T-helper 17 cell (primary cell): ENCODE measurements at places on chromosomes 12 and 14.

DNA sequence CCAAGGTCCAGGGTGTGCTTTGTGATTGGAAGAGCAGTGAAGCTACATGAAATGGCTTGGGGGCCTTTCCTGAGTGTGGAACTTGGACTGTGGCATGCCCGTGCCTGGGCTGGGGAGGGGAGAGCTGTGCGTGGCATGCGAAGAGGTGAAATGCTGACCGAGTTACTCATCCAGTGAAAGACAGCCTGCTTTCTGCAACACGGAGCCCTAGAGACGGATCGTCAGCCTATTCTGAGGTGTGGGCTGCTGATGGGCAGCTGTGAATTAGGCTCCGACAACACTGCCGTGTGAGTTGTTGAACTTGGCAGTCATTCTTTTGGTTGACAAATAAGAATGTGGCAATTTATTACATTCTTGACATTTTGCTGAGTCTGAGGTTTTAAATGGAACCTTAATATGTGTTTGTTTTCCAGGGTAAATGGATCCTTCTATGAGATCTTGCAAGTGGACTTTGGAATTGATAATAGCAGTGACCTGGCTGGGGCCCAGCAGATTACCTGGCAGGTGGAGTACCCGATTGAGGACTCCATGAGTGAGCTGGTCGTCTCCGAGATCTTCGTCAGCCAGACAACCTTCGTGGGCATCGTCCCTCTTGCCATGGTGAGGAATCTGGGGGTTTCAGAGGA, 453.9 kb downstream of the AACS start:
- DNase-seq, result no peak

DNA sequence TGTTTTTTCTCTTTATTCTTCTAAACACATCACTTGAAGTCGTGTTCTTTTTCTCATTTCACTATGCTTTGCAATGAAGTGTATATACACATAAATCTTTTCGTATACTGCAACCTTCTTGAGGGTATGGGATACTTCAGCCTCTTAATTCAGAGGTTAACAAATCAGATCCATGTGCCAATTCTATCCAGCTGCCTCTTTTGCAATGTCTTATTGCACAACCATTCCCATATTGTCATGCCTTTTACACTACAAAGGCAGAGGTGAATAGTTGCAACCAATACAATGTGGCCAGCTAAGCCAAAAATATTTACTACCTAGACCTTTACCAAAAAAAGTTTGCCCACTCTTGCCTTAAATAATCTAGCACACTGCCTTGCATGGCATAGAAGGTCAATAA, 224.5 kb upstream of the FOXG1 start:
- DNase-seq, result no peak

GRCh38 chr14:54737132-54737711, 165.4 kb downstream of the GCH1 start:
- no peak for DNase-seq

- DNase-seq, result no peak
Observed at GRCh38 chr12:92049403-92049802, 96.2 kb downstream of the BTG1 start.

GRCh38 chr12:106138633-106139421, at the start of gene NUAK1:
NUAK1 (minus strand) TSS chr12:106138954; CDS start chr12:106138653, 301 bp downstream.
- no peak for DNase-seq

DNA sequence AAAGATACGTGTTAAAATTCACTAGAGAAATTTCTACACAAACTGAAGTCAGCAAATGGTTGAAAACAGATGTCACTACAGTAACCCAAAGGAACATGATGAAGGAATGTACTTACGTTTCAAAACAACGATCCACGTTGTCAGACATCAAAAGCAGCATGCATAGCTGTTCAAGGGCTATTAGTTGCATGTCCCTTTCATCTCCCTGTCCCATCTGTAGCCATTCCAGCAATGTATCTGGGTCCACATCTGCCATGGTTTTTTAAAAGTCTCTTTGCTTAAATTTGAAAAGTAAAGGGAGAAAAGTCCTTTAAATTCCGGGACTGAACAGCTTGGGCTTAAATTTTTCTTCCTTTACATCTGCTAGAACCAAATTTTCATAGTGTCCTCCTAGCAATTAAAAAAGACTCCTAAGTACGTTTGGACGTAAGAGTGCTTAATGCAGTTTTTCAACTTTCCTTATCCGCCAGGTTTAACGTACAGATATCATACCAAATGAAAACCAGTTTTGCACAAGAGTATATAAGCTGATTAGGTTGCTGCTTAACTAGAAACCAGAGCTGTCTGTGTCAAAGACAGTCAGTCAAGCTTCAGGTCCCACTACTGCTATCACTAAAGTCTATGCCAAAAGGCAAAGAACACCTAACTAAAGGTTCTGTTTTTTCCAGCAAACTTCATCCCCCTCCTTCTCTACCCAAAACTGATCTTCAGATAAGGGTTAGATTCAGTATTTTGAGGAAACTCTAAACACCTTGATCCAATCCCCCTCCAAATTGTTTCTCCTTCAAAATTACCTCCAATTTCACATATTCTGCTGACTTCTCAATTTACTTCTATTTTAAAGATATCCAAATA, 1.7 kb downstream of the HECTD1 start:
- DNase-seq, result no peak
